Neural crest cell (in vitro differentiated cells): ENCODE measurements at places on chromosomes 16 and 17.

GRCh38 chr17:49519781-49520180 lies 24.7 kb downstream of the NGFR start:
- peak overlapping the region; percentile 65 for H3K27ac ChIP-seq
- H3K4me3 ChIP-seq: peak overlapping the region; percentile 73
- H3K27me3 ChIP-seq: peaks cover 35% of the 10 kb centered on the region
- H3K36me3 ChIP-seq: peaks cover 8% of the 10 kb centered on the region

- H3K36me3 ChIP-seq: no peaks in the 10 kb centered on the region
- H3K4me3 ChIP-seq: no peak overlapping the region
- no peak overlapping the region for H3K27ac ChIP-seq
- H3K4me1 ChIP-seq: peaks cover 19% of the 10 kb centered on the region
- no peak for DNase-seq
- peaks cover under 1% of the 10 kb centered on the region for H3K27me3 ChIP-seq
These were observed 73.2 kb upstream of the MRTFB start for GRCh38 chr16:13997933-13998332.

DNA sequence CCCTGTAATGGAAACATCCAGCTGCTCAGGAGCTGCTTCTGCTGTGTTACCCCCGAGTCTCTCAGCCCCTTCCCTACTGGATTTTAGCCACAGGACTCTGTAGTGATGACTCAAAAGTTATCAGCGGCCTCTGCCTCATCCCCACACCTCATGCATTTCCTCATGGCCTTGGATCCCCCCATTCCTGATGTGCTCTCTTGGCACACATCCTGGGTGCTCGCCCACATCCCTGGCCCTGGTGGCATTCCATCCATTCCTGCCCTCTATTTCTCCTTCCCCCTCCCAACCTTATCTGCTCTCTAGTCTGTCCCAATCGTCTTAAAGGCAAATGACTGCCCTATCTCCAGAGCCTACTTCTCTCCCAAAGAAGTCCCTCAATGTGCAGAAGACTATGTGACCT lies 24.6 kb downstream of the MARF1 start:
- peaks cover 17% of the 10 kb centered on the region for H3K36me3 ChIP-seq
- H3K4me1 ChIP-seq: peaks cover 7% of the 10 kb centered on the region
- no peaks in the 10 kb centered on the region for H3K27me3 ChIP-seq
- DNase-seq: no peak
- H3K4me3 ChIP-seq: no peak overlapping the region

DNA sequence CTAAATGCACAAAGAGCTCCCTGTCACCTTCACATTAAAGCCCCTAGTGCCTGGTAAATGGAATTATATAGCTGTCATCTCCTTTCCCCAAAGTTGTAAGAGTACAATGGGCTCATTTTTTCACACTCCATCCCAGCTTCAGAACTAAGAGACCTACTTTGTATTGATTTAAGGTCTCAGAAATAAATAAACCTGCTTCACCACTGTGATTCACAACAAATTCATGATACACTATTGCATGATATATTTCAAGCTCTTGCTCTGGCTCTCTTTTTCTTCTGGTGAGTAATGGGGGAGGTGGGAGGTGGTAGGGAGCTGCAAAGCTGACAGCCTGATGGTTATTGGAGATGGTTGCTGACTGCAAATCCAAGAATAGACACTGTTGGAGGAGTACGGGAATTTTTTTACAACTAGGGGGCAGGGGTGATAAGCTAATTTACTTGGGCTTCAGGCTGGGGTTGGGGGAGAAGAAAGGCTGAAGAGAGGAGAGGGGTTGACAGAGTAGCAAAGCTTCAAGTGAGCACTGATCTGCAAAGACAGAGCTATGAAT lies 189.9 kb downstream of the AATF start:
- DNase-seq: no peak
- H3K27me3 ChIP-seq: no peaks in the 10 kb centered on the region
- H3K4me3 ChIP-seq: no peak overlapping the region
- H3K4me1 ChIP-seq: peaks cover 47% of the 10 kb centered on the region

GRCh38 chr17:1498869-1499268 lies 6.4 kb upstream of the MYO1C start:
- H3K27me3 ChIP-seq: no peaks in the 10 kb centered on the region
- no peaks in the 10 kb centered on the region for H3K36me3 ChIP-seq
- no peak overlapping the region for H3K27ac ChIP-seq
- H3K4me3 ChIP-seq: no peak overlapping the region

DNA sequence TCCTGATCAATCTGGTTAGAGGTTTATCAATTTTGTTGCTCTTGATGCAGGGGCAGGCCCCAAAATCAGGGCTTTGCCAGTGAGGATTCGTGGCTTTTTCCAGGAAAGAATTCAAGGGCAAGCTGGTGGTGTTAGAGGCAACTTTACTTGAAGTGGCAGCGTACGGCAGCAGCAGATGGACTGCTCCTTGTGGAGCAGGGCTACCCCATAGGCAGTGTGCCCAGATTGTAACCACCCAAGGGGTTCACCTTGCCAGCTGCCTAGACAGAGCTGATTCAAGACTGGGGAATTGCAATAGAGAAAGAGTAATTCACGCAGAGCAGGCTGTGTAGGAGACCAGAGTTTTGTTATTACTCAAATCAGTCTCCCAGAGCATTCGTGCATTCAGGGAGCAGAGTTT lies 16.7 kb downstream of the DRC7 start:
- H3K27ac ChIP-seq: no peak overlapping the region
- no peaks in the 10 kb centered on the region for H3K36me3 ChIP-seq
- DNase-seq: no peak
- H3K27me3 ChIP-seq: no peaks in the 10 kb centered on the region
- H3K4me1 ChIP-seq: no peaks in the 10 kb centered on the region
- H3K4me3 ChIP-seq: no peak overlapping the region

DNA sequence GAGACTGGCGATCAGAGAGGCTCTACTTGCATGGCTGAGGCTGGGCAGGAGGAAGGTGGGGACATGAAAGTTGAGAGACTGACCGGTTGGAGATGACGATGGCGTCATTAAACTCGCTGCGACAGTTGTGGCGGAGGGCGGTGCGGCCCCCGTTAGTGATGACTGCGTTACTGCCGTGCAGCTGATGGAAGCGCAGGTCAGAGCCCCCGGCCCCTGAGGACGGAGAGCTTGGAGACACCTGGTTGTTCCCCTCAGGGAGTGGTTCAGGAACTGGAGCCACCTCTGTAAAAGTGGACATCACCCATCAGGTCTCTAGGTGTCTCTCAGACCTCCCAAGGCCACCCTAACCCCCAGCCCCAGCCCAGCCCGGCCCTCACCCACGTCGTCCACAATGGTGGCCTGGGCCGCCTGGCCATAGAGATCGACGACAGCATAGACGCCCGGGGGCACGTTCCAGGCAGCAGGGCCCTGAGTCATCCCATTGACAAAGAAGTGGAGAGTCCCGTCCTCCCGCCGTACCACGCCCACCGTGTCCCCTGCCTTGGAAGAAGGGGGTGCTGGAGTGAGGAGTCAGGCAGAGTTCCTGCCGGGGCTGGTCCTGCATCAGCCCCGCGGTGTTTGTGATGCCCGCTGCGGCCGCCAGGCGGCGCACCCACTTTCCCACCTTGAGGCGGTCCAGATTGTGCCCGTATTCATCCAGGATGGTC lies 5.3 kb downstream of the NEURL4 start:
- peak overlapping the region; percentile 79 for H3K4me3 ChIP-seq
- H3K27me3 ChIP-seq: no peaks in the 10 kb centered on the region
- no peak overlapping the region for H3K27ac ChIP-seq
- peak; percentile 77 for DNase-seq
- H3K36me3 ChIP-seq: peaks cover 3% of the 10 kb centered on the region

DNA sequence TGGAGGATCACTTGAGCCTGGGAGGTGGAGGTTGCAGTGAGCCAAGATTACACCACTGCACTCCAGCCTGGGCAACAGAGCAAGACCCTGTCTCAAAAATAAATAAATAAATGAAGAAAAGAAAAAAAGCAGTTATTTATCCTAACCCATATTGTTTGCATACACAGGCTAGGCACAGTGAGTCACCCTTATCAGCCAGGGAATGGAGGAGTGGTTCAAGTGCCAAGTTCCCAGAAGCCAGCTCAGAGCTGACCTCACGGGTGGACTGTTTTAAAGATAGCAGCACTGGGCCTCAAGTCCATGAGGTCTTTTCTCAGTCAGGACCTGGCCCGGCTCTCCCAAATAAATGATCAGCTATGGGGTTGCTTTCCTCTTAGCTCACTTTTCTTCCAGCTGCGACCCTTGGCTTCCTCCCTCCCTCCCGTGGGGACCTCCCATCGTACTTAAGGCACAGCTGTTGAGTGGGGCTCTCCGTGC lies 22.6 kb upstream of the MGAT5B start:
- H3K4me1 ChIP-seq: peaks cover 21% of the 10 kb centered on the region
- H3K27ac ChIP-seq: no peak overlapping the region
- no peak overlapping the region for H3K4me3 ChIP-seq
- H3K36me3 ChIP-seq: no peaks in the 10 kb centered on the region
- peaks cover 34% of the 10 kb centered on the region for H3K27me3 ChIP-seq
- no peak for DNase-seq

- no peak overlapping the region for H3K4me3 ChIP-seq
- peaks cover 29% of the 10 kb centered on the region for H3K36me3 ChIP-seq
- H3K27ac ChIP-seq: peak overlapping the region; percentile 20
These were observed 51.2 kb downstream of the COTL1 start for GRCh38 chr16:84566545-84567257.

DNA sequence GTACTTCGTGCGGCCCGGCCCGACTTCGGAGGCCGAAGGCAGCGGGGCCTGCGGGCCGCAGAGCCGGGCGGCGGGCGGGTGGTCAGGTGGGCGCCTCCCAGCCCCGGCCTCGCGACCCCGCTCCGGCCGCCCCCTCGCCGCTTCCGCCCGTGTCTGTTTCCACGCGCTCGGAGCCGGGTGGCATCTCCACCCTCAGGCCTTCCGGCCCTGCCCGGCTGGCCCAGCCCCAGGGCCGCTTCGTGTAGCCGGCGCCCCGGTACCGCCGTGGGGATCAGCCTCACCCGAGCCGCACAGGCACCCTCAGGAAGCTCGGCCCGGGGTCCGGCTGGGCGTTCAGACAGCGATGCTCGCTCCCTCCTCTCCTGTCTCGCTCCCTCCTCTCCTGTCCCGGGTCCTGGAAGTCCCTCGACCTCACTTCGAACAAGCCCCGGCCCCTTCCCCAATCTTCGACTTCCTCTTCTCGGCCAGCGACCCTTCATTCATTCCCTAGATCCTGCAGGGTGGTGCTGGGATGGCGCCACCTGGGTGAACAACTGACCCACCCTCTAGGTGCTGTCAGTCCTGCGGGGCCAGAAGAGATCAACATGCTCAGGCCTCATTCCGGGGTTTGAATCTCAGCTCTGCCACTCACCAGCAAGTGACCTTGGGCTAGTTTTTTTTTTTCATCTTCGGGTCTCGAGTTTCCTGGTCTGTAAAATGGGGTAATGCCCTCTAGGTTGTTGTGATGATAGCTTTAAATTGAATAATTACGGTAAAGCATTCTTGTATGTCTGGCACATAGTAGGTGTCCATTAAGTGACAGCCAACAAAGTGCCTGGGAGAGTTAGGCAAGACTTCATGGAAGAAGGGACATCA lies 610 bp downstream of the VPS4A start:
- peak; percentile 33 for DNase-seq
- H3K27me3 ChIP-seq: no peaks in the 10 kb centered on the region
- H3K36me3 ChIP-seq: peaks cover 12% of the 10 kb centered on the region
- peak overlapping the region; percentile 99 for H3K4me3 ChIP-seq

DNA sequence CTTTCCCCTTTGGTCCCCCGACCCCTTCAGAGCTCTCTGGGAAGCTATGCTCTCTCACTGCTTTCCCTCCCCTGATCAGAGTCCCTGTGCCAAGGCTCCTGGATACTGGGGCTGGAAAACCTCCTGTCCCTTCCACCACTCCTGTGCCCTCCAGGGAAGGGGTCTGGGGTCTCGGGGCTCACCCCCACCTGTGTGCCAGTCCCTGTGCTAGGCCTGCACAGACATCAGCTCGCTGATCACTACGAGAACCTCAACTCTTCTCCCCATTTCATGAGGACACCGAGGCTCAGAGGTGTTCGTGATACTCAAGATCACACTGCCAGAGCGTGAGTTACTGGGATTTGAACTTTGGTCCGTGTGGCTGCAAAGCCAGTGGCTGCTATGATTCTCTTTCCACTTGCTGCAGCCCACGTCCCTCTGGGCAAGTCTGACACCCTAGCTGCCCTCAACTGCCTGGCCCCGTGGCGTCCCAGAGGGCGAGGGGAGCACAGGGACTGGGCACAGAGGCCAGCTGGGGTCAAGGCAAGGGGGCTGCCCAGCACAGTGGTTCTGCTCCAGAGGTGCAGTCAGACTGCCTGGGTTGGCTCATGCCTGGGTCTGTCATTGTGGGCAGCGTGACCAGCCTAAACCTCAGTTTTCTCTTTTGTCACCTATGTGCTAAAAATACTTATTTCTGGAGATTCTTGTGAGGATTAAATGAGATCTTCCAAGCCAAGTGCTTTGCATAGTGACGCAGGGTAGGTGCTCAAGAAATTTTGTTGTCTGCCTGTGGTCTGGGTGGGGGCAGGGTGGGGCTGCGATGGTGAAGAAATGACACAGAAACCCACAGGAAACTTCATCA lies 43.8 kb upstream of the TOB1 start:
- H3K27me3 ChIP-seq: no peaks in the 10 kb centered on the region
- H3K36me3 ChIP-seq: no peaks in the 10 kb centered on the region
- H3K4me3 ChIP-seq: no peak overlapping the region
- no peak overlapping the region for H3K27ac ChIP-seq
- peaks cover 33% of the 10 kb centered on the region for H3K4me1 ChIP-seq

DNA sequence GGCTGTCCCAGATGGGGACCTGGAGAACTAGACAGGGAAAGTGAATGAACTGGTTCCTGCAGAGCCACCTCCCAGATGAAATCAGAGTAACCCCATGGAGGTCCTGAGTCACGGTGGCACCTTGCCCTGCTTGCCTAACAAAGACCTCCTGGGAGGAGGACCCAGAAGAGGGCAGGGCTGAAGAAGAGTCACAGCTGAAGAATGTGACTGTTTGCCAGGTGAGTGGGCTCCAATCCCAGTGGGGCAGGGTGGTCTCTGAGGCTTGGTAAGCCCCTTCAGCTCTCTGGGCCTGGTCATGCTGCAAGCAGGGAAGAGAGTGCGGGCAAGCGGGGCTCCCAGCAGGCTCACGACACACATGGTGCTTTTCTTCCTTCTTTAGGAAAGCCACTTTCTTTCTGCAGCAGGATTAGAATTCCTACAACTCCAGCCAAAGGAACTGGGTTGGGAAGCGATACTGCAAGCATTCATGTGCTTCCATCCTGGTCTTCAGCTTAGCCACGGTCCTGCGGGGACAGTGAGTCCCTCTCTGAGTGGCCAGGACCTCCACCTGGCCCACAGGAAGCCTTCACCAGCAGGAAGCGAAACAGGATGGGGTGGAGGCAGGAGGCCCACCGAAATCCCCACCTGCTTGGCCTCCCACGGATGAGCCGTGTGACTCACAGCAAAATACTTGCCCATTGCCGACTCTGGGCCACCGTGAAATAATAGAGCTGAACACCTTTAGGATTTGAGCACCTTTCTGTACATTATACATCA lies 4.3 kb downstream of the C16orf74 start:
- peaks cover 5% of the 10 kb centered on the region for H3K4me1 ChIP-seq
- H3K27me3 ChIP-seq: peaks cover 40% of the 10 kb centered on the region
- H3K27ac ChIP-seq: no peak overlapping the region
- H3K4me3 ChIP-seq: no peak overlapping the region
- no peak for DNase-seq
